Vagina (tissue), 2 donors: ENCODE measurements at places on chromosomes 1 and 21. TPM values are rescaled to one million over a fixed set of nuclear protein-coding genes. Genes with fewer than 3 reads are reported as not detected.

ADAMTS4 gene
- total RNA-seq = 78.3 TPM

ANKRD35 gene
- 17.9 TPM for total RNA-seq

PTAFR gene
- 1.2 TPM for total RNA-seq

TSPAN2 gene
- total RNA-seq = 10.6 TPM

CYP4A22 gene
- total RNA-seq = not detected
